ENCODE measurements at places on chromosomes 16 and 17.

- no peak for DNase-seq
Observed at GRCh38 chr17:37888881-37889280, 35.3 kb upstream of the TBC1D3K start.

DNA sequence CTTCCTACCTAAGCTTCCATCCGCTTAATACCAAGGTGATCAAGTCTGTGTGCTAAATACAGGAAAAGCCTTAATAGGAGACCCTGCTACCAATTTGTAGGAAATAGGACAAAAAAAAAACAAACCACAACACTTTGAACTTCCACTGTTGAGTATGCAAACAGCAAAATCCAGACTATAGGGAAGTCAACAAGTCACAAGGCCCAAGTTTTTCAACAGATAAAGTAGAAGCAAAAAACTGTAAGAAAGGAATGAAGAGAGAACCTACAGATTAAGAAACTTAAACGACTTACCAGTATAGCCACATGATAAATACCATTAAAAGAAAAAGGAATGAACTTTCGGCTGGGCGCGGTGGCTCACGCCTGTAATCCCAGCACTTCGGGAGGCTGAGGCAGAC is 7.4 kb downstream of the USP22 start:
- DNase-seq: no peak

- no peak for DNase-seq
Observed at GRCh38 chr17:83014940-83015910, 64.2 kb upstream of the METRNL start.

- no peak for DNase-seq
Observed at GRCh38 chr16:64982581-64982980, 139.3 kb downstream of the CDH11 start.

DNA sequence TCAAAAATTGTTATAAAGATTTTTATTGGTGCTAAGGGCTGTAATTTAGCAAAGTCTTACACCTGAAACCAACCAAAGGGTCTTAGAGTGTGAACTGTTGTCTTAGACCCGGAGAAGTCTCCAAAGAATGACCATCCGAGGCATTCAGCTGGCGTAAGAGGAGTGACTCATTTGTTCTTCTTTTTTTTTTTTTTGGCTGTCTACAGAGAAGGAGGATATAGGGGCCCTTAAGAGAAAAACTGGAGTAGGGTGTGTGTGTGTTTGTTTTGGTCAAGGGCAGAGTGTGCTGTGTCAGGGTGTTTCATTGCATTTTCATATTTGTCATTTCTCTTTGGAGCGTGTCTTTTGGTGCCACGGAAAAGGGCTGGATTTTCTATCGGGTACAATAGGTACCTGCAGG is 508.0 kb downstream of the WWOX start:
- DNase-seq: no peak

DNA sequence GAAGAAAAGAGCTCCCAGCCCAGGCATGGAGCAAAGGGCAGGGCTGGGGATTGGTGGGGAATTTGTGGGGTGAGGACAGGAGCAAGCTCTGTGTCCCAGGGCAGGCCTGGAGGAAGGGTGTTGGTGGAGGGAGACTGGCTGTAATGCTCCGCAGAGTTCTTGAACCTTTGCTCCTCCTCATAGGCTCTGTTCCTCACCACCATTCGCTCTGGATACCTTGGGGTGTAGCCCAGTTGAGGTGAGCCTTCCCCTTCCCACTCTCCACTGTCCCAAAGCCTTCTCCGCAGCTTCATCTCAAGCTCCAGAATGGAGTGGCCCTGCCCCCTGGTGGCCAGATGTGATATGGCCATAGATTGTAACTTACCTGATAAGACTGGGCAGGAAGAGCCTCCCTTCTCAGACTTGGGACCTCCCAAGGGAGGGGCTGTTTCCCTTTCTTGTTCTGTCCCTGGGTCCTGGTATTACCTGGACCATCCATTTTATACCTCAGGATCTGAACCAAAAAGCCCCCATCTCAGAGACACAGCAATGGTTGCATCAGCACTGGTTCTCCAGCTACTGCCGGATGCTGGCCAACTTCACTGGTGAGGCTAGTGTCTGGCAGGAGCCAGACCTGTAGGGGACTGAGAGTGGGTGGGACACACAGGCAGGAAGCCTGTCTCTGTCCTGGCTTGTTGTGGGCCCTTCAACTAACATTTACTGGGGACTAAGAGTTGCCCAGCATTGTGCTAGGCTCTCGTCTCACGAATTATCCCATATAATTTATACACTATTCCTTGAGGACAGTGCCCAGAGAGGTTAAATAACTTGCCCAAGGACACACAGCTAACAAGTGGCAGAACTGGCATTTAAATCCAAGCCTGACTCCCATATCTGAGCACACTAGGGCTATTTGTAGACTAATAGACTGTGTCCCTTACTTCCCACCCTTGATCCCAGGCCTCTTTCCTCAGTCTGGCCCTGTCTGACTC is 19.1 kb upstream of the STAC2 start:
- peak; percentile 65 for DNase-seq

- DNase-seq: no peak
Observed at GRCh38 chr16:12191102-12191501, 214.6 kb downstream of the SNX29 start.

DNA sequence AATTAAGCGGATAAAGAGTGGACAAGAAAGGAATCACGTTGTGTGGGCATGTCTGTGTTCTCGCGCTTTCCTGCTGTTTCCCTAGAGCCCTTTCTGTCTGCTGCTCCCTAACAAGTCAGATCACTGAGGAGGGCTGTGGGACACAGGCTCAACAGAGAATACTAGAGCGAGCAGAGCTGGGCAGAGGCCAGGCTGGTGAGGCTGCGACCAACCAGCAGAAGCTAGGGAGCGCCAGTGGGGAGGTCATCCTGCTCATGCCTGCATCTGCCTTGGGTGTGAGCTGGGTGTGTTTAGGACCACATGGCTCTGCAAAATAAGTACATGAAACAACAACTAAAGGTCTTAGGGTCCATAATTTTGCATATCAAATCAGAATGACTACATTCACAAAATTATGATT is 11.5 kb upstream of the FOXJ1 start:
- no peak for DNase-seq

DNA sequence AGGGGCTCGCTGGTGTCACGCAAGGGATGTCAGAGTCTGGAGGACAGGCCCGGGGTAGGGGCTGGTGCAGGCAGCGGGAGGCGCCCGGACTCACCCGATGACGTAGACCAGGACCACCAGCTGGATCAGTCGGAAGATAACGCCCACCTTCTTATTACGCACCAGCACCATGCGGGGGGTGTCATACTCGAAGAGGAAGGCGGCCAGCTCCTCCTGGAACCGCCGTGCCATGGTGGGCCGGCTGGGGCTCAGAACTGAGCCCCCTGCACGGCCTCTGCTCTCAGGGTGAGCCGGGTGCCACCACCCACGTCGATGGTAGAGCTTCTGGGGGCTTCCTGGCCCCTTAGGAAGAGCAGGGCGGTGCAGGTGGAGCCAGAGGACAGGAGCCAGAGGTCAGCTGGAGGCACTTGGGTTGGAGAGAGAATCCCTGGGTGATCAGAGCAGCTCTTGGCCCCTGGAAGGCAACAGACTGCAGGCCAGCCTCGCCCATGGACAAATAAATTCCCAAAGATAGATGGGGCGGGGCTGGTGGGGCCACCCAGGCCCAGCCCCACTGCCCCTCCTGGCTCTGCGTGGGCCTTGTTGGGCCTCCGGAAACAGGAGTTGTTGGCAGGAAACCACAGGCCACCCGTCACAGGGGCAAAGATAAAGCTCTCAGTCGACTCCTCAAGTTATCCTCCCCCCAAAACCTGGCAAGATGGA is at the start of gene P2RX1:
TSS of gene P2RX1 (minus strand) at position 471 of the 702 bp plus-strand sequence. CDS start at position 231, 240 bp downstream.
- no peak for DNase-seq

GRCh38 chr17:79562192-79562930 is 48.5 kb downstream of the RBFOX3 start:
- no peak for DNase-seq

GRCh38 chr16:66525396-66526180 is 24.3 kb downstream of the TK2 start:
- DNase-seq: no peak

DNA sequence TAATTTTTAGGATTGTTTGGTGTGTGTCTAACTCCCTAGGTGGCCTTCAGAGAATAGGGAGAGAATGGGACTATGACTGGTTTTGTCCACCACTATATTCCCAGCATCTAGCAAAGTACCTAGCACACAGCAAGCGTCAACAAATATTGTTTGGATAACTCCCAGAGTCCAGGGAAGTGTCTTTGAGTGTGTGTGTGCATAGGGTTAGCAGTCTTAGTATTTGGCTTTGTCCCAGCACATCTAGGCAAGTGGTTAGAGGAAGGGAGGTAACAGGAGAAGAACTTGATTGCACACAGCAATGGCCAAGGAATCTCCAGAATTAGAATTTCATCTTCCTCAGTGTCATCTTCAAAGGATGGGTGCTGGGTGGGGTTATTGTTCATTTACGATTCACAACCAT is 385.4 kb upstream of the CDH5 start:
- no peak for DNase-seq

GRCh38 chr17:74342224-74342623 is 16.2 kb downstream of the KIF19 start:
- DNase-seq: no peak

GRCh38 chr17:35080536-35080935 is 17.0 kb upstream of the RFFL start:
- DNase-seq: no peak

GRCh38 chr17:8188263-8188839 is 1.6 kb downstream of the BORCS6 start:
- DNase-seq: no peak

DNA sequence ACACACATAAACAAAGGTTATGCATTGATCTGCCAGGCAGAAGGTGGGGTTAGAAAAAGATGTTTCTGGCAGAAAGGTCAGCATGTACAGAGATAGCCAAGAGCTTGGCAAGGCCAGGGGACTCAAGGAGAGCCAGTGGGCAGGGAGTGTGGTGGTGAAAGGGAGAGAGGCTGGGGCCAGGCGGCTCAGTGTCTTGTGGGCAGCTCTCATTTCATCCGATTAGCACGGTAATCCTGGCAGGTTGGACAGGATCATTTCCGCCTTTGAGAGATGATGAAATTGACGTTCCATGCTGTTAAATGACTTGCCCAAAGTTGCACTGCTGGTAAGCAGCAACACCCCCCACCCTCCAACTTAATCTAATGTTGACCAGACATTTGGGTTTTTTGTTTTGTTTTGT is 3.6 kb downstream of the CHD9 start:
- DNase-seq: no peak

DNA sequence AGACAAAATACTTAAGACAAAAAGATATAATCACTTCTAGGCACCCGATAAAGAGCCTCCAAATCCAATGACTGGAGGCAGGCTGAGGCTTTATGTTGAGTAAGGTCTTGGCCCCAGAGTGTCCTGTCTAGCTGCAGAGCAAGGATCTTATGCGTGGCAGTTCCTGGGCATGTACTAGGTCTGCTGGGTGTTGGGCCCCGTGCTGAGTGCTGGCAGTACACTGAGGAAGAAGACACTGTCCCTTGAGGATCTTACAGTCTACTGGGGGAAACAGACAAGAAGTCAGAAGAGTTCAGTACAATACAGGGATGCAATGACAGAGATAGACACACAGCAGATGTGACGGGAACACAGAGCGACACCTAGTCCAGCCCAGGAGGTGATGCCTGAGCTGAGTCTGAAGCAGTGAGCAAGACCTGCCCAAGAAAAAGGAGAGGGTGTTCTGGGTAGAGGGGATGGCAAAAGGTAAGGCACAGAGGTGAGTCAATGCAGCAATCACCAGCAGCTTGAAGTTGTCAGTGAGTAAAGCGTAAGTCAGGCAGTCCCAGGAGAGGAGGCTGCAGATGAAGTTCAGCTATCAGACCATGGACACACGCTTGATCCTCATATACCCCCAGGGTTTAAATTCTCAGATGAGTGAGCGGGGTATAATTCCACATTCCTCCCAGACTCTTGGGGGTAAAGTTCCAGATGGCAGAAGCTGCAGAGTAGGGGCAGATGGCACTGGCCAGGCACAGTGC is 18.1 kb downstream of the MAP3K14 start:
- no peak for DNase-seq

DNA sequence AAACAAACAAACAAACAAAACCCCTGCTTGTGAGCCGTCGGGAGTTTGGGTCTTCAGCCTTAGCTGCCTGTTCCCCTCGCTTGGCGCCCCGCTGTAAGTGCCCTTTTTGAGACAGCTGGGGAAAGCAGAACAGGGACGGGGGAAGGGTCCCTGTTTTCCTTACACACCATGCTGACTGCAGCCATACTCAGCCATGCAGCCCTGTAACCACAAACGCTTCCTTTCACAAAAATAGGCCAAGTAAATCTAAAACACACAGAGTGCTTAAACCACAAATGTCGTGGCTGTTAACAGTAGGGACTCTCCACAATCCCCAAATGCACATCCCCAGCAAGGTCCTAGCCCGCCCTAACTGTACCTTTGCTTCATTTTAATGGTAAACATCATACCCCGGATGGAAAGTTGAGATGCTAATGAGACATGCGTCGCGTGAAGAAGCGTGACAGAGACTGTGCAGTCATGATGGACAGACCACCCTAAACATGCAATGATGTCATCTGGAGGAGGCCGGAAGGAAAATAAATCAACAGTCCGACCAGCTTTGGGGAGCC is 129.9 kb downstream of the MGAT5B start:
- DNase-seq: peak; percentile 15

DNA sequence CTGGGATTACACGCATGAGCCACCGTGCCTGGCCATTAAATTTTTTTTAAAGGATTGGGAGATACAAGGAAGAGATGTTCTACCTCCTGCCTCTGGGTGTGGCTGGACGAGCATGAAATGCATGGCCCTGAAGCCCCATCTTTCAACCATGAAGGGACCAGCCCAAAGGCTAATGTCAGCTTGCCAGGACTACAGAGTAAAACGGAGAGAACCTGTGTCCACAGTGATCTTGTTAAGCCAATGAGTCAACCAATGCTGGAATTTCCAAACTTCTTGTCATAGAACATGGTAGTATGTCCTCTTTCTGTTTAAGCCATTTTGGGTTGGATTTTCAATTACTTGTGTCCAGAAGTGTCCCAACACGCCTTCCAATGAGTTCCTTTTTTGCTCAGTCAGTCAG is 71.3 kb downstream of the RTN4RL1 start:
- DNase-seq: no peak

- DNase-seq: no peak
Observed at GRCh38 chr17:42288803-42289610, 709 bp downstream of the STAT5A start.
